ENCODE measurements at places on chromosomes 6 and 20.
A peak's percentile ranks its signal among the peaks of the same experiment; 100 is the strongest.

GRCh38 chr20:50227506-50227905 lies 36.9 kb downstream of the CEBPB start:
- no peak for DNase-seq

- DNase-seq: peak; percentile 72
Observed at GRCh38 chr6:19851241-19852089, 14.3 kb downstream of the ID4 start.

DNA sequence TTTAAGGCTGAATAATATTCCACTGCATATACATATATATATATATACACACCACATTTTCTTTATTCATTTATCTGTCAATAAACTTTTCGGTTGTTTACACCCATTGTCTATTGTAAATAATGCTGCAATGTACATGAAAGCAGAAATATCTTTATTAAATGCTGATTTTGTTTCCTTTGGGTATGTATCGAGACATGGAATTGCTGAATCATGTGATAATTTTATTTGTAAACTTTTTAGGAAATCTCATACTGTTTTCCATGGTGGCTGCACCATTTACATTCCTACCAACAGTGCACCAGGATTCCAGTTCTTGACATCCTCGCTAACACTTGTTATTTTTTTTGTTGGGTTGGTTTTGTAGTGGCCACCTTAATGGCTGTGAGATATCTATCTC lies 14.1 kb upstream of the HLA-DOA start:
- no peak for DNase-seq

- DNase-seq: no peak
Observed at GRCh38 chr6:115887891-115888290, 172.8 kb downstream of the FRK start.

GRCh38 chr20:50133041-50133440 lies 20.1 kb upstream of the UBE2V1 start:
- no peak for DNase-seq

- peak; percentile 38 for DNase-seq
Observed at GRCh38 chr6:118580585-118581419, 32.7 kb downstream of the PLN start.

- no peak for DNase-seq
Observed at GRCh38 chr20:63538204-63539091, 1.3 kb upstream of the PTK6 start.

- no peak for DNase-seq
Observed at GRCh38 chr6:43471399-43471798, 6.0 kb upstream of the TJAP1 start.

DNA sequence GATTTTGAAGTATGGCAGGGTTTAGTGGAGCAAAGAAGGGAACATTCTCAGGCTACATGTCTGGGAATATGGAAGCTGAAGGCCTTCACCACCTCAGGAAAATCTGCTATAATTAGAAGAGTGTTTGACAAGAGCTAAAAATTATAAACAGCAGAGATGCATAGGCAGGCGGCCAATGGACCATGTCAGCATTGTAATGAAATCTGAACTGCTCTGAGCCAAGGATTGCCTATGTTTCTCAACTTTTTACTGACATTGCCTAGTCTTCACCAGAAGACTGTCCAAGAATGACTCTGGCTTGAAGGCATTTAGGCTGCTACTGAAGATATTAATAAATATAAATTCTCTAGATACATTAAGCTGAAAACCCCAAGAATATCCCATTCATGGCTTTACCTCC lies 84.1 kb downstream of the C6orf52 start:
- no peak for DNase-seq

- DNase-seq: no peak
Observed at GRCh38 chr6:98039443-98039842, 756.4 kb upstream of the MMS22L start.

GRCh38 chr20:20553541-20553940 lies 158.9 kb downstream of the RALGAPA2 start:
- no peak for DNase-seq

DNA sequence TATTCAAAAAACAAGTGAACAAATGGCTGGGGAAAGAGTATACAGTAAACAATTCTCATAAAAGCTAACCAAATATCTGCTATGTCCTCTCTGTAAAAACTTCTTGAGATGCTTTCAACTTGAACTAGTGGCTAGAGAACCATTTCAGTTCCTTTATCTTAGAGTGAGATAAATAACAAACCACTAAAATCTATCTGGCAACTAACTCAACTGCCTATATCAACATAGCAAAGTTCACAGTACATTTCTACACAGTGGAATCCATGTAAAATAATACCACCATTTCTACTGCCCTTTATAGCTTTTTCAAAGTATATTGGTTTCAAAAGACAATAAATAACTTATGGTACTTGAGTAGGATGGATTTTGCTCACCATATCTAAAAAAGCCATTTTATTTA lies 95.1 kb downstream of the MMS22L start:
- no peak for DNase-seq

GRCh38 chr6:90159452-90159851 lies 137.2 kb downstream of the BACH2 start:
- no peak for DNase-seq

GRCh38 chr6:42363926-42364849 lies 87.5 kb downstream of the TRERF1 start:
- no peak for DNase-seq

- DNase-seq: no peak
Observed at GRCh38 chr20:13325033-13325432, 104.0 kb downstream of the ISM1 start.

DNA sequence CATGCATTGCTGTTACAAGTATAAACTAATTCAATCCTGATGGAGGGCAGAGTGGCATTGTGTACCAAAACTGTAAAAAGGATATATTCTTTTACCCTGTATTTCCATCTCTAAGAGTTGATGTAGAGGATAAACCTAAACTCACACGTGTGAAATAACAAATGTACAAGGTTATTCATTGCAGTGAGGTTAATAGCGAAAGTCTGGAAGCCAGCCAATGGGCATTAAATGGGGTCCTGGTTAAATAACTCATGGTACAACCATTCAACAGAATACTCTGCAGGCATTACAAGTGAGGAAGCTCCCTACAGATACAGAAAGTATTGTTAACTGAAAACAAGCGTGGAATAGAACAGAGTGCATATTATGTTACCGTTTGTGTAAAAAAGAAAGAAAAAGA lies 56.9 kb downstream of the BCAS1 start:
- no peak for DNase-seq

DNA sequence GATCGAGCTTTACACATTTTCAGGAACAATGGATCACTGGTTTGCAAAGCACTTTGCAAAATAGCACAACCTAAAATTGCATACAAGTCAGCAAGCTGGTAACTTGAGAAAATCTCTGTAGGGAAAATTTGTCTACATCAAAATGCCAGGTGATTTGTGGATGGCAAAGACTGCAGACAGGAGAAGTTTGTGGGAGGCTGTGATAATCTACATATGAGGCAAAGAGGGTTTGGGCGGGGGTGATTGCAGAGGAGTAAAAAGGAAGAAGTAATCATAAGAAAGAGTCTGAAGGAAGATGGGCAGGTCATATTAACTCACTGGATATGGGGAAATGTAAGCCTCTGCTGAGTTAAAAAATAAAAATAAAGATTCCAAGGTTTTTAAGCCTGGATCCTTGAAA lies 166.3 kb upstream of the STXBP5 start:
- no peak for DNase-seq

DNA sequence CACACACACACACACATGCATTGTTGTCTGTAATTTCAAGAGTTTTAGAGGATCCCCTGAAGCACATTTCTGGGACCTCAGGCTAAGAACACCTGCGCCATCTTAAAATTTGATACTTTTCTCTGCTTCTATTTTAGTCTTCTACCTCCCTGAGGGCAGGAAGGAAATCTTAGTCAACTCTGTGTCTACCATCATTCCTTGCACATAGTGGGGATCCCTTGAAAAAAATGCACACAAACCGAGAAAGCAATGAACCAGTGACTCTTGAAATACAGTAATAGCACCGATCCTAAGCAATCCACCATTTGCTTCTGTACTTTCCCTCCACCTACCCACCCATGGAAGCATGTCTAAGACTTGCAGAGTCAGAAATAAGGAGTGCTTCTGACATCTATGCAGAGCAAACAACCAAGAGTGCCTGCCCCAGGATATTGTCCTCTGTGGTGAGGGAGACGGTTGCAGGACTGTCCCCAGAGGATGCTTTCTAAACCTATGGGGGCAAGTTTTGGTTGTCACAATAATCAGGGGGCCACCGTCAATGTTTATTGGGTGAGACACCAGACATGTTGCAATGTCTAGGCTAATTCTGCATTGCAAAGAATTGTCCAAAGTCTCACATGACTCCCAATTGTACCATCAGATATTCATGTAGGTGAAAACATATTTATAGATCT lies 208.0 kb upstream of the TAB2 start:
- no peak for DNase-seq

DNA sequence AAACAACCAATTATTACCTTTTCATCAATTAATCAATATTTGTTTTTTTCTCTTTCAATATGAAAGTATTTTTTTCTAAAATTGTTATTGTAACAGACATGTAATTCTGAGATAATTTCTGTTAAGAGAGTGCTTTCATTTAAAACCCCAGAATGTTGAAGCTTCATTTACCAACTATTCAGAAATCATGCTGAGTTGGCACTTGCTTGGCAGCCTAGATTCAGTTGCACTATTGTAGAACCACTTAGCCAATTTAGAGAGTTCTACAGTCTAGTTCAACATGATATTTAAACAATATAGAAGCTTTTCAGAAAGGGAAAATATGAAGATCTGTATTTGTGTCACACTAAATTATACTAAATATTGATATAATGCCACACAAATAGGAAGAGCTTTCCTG lies 56.1 kb upstream of the NKAIN2 start:
- no peak for DNase-seq

DNA sequence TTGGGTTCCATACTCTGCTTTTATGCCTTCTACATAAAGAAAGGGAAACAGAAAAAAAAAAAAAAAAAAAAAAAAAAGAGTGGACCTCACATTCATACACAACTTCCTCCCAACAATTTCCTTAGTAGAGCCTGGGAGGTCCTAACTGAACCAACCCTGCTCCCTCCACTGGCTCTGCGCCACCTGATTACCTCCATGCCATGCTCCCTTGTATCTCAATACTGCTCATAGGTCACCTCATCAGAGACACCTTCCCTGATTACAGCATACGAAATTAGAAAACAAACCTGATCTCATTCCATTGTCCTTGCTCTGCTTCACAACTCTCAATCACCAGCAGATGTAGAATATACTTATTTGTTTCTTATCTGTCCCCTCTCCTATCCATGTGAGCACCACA lies 134.2 kb upstream of the EYA4 start:
- no peak for DNase-seq

DNA sequence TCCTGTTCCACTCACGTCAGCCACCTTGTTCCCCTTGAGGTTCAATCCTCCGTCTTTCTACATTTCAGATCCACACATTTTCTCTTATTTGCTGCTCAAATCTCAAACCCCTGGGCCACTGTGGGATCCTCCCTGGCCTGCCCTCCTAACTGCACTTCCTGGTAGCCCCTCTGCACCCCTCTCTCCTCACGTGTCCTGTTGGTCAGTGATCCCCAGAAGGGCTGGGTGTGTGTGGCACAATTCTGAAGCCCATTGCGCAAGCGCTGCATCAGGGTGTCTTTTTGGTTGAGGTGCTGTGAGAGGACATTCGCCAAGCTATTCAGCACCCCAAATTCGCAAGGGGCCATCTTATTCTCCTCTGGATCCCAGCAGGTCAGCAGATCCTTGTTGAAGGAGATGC lies 2.3 kb downstream of the HLA-DMB start:
- DNase-seq: no peak

DNA sequence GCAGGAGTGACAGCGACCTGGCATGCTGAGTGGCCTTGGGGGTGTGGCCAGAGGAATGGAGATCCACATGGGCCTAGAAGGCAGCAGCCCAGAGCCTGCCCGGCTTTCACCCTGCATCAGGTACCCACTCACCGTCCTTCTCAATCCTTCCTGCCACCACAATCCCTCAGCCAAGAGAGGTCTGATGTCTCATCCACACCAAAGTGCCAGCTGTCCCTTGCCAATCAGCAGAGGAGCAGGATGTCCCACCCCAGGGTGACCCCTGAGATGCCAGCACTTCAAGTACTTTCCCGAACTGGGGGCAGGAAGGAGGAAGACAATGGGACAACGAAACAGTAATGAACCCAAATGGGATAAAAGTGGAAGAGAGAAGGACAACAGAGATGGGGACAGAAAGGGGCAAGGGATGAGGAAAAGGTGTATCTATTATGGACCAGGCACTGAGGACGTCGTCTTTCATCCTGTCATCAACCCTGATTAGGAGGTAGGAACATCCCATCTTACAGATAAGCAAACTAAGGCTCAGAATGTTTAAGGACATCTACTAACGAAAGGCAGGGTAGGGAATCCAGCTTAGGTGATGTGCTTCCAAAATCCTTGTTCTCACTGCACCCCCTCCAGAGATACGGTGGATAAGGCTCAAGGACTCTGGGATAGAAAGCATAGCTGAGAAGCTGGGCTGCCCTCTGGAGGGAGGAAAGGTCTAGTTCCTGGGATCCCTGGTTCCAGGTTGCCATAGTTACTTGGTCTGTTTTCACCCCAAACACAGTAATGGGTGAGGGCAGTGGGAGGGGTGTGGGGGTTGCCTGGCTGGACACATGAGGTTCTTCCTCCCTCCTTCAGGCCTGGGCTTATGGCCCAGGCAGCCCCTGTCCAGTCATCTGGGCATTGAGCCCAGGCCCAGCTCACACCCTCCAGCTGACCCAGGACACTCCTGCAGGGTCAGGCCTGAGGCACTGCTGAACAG lies 4.5 kb upstream of the TNXB start:
- no peak for DNase-seq

DNA sequence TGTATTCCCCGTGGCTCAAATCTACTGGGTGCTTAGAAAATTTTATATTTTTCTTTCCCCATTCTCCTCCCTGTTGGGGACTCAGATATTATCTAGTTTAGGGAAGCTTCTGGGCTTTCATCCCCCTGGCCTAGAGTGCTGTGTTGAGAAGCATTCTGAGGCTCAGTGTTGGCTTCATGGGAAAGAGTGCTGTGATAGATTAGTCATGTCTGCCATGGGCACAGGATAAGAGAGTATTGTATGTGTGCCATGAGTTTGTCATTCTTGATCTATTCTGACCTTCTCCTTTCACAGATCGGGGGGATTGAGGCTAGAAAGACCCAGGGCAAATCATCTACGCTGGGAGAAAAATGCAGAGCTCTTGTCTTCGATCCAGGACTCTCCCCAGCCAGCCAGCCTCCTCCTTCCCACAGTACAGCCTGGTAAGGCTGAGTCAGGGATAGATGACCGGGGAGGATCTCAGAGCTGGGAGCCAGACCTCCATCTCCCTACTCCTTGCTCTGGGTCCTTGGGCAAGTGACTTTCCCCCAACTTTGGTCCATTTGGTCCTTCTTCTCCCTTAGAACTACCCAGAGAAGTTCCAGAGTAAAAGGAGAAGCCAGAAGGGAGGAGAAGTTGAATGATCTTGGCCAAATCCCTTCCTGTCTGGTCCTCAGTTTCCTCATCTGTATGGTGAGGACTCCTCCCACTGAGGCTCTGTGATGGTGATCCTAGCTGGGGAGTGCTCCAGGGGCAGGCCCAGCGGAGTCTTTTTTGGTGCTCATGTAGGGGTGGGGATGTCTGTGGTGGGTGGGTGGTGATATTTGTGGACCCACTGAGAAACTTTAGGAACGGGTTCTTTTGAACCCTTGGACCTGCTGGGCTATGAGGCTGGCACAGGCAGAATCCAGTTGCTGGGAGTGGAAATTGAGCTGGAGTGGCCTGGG lies 5.0 kb downstream of the SRC start:
- no peak for DNase-seq

Data from NCI-H1694 (cell line).